Hippocampal formation (tissue), 2 donors: ENCODE measurements at places on chromosomes 2 and 18.
A peak's percentile ranks its signal among the peaks of the same experiment; 100 is the strongest.

- no peak for DNase-seq
Measured at GRCh38 chr2:126221506-126221905, 434.5 kb upstream of the GYPC start.

DNA sequence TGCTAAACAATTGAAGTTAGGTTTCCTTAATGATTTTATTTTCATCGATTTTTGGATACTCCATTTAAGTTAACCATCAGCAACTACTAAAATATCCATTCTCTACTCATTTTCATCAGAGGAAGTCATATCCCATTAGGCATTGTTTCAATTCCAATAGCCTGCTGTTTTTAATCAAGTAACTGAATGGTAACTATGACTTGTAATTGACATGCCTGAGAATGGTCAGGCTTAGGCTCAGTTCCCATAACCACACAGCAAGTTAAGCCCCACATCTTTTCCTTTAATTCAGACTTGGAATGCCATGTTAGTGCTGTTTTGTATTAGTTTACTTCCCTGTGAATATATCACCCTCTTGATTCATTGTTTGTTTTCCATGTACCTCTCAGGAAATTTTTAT, 398.8 kb downstream of the ARHGAP15 start:
- no peak for DNase-seq

- no peak for DNase-seq
Measured at GRCh38 chr2:95667480-95667879, 75.7 kb downstream of the TRIM43 start.

- DNase-seq: no peak
Measured at GRCh38 chr2:69124343-69124742, 111.4 kb downstream of the ANTXR1 start.

DNA sequence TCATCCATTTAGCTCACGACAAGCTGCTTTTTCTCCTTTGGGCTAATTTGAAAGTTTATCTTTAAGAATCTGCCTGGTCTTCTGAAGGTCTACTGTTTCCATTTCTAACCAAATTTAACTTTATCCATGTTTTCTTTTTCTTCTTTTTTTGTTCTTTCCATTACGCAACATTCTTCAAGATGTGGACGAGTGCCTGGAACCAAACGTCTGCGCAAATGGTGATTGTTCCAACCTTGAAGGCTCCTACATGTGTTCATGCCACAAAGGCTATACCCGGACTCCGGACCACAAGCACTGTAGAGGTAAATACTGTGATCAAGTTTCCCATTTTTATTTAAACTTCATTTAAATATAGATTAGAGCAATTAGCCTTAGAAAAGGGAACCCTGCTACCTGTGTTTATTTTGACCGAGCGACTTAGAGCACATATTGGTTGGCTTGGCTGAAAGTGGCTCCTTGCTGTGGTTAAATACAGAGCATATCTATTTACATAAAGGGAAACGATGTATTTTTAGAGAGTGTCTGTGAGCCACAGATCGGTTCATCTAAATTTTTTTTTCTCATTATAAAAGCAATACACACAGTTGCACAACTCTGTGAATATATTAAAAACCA, 183.4 kb upstream of the RASGRP3 start:
- DNase-seq: no peak

DNA sequence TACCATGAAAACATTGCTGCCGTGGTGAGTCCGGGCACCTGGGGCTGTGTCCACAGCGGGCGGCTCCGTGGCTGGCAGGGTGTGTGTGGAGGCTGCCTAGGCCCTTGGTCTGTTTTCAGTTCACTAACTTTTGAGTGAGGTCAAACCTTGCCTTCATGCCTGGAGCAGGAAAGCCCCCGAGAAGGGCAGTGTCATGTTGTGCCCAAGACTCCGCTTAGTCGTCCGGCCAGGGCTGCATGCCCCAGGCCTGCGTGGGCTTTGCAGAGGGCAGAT, 24.1 kb downstream of the MAL start:
- DNase-seq: no peak

GRCh38 chr2:63861220-63861822, 19.6 kb downstream of the UGP2 start:
- DNase-seq: peak; percentile 40

- DNase-seq: no peak
Measured at GRCh38 chr2:195094330-195094729, 562.7 kb upstream of the SLC39A10 start.

- no peak for DNase-seq
Measured at GRCh38 chr2:140747665-140748064, 1383.2 kb downstream of the LRP1B start.

DNA sequence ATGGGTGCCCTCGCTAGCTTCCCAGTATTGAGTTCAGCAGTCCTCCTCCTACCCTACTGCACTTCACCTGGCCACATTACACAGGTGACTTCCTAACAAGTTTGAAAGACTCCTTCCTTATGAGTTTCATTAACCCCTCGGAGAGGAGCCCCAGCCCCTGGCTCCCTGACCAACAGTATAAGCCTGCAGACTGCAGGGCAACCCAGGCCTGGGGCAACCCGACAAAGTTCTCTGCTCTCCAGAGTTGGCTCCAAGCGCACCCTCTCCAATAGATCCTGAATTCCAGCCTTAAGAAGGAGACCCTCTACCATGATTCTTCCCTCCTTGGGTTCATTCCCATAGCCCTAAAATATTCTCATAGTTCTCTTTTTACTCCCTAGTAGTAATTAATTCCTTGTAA, 1162.8 kb upstream of the TMEFF2 start:
- DNase-seq: no peak

GRCh38 chr2:120439637-120440384, 93.9 kb downstream of the INHBB start:
- no peak for DNase-seq

GRCh38 chr2:28343971-28344715, 48.5 kb upstream of the FOSL2 start:
- no peak for DNase-seq

DNA sequence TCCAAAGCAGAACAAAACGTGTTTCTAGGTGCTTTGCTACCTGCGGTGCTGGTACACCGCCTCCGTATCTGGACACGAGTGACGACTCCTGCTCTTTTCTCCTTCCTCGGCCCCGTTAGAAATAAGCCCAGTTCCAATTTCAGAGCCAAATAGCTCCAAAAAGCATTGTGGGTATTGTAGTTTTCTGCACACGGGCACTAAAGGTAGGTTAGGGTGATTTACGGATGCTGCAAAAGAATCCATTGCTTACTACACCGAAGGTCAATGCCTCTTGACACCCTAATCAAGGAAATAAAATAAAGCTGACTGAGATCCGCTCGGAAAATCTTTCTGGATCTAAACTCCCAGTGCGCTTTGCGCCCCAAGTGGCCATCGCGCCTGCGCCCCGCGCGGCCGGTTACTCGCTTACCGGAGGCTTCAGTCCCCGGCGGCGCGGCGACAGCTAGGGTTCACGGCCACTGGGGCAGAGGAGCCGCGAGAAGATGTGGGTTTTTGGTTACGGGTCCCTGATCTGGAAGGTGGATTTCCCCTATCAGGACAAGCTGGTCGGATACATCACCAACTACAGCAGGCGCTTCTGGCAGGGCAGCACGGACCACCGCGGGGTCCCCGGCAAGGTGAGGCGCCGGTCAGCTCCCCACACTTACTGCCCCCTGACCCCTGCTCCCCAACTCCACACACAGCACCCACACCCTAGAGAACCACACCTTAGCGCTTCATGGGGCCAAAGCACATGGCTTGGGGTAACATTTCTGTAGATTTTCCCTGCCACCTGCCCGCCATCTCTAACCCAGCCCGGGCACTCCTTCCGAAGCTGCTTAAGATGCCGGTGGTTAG, at the start of gene CHAC2:
TSS of gene CHAC2 (plus strand) at position 400 of the 837 bp plus-strand sequence. CDS start at position 483, 83 bp downstream.
- DNase-seq: peak; percentile 69

GRCh38 chr2:227655454-227655853, 11.2 kb upstream of the SCYGR5 start:
- DNase-seq: no peak

DNA sequence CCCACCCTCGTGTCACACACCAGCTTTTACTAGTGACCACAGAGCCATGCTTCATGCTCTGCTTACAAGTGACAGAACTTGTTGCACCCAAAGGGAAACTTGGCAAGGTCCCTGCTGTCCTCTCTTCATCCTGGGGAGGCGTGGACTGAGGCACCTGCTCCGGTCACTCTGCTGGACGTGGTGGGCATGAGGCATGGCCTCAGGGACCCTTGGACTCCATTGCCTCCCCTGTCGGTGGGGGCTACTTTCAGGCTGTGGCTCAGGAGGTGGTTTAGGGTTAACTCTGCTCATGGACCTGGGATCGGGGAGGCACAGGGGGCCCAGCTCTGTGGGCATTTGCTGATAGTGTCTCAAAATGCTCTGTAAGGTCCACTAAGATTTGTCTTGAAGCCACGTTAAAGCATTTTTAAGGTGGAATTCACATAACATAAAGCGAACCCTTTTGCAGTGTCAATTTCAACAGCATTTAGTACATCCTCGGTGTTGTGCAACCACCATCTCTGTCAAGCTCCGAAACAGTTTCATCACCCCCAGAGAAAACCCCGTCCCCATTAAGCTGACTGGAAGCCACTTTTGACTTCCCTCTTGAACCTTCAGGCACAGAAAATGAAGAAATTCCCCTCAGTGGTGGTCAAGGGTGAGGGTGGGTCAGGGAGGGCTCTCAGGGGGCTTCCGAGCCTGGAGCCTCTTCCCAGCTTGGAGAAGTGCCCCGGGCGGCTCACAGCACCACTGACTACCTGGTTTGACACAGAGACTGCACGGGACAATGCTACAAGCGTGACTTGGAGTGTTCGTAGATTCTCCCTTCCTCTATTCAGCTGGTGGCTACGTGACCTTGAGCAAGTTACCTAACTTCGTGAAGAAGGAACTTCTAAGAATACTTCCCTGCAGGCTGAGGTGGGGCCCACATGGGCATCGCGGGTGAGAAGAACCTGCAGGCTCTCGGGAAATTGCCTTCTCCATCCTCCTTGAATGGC, 100.0 kb upstream of the HDAC4 start:
- no peak for DNase-seq

DNA sequence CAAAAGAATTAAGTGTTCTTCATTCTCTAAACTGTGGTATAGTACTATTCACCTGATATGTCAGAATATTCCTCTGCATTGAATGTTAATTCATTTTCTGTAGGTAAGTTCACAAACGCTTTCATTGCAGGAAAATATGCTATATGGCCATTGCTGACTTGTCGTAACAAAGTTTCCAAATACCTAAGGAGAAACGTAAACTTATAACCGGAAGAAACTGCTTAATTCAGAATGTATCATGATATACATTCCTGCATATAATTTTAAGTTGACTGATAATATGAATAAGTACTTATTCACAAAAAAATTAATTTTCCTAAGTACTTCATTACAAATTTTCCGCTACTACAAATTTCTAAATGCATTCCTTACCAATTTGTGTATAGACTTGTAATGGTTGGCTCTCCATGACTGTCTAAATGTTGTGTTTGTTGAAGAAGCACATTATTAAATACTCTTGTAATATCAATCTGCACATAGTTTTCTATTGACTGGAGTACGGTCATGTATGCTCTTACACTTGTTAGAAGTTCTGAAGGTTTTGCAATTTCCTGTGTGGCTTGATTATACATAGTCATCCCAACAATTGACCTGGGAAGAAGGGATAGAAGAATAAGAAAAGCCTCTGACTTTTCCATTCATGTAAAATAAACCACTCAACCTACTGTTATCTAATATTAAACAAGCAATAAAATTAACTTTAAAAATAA, 85.4 kb downstream of the NCKAP1 start:
- no peak for DNase-seq

DNA sequence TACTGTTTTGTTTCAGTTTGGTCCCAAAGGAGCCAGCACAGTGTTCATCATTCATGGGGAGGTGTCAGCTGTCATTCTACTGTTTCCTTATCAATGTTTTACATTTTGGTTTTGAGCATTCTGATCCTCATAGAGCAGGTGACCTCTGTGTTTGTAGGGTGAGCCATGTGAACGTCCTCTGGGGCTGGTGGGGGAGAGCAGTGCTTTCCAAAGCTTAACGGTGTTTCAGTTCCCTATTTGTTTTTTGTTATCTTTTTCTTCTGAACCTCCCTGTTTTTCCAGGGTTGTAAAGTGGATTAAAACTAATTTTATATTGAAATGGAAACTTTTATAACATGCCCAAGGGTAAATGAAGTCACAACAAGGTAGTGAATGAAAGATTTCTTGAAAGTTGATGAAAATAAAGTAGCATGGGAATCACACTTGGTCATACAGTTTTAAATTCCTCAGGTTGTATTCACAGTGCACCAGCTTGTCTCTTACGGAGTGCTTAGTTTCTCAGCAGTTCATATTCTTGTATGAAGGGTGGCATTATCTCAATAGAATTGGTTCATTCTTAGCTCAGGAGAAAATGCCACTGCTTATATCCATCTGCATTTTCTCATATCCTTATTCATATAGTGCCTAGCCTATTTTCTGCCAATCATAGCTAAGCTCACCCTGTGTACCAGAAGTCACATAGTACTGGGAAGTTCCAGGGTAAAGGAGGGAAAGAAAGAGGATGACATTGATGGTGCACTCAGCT, 54.5 kb downstream of the MAP4K4 start:
- DNase-seq: no peak

- DNase-seq: no peak
Measured at GRCh38 chr2:219533930-219534661, 9.5 kb downstream of the CHPF start.
